NCI-H510A treated with DMSO at 0.1 percent for 48 hours (cell line): ENCODE measurements at places on chromosomes 4 and X.

DNA sequence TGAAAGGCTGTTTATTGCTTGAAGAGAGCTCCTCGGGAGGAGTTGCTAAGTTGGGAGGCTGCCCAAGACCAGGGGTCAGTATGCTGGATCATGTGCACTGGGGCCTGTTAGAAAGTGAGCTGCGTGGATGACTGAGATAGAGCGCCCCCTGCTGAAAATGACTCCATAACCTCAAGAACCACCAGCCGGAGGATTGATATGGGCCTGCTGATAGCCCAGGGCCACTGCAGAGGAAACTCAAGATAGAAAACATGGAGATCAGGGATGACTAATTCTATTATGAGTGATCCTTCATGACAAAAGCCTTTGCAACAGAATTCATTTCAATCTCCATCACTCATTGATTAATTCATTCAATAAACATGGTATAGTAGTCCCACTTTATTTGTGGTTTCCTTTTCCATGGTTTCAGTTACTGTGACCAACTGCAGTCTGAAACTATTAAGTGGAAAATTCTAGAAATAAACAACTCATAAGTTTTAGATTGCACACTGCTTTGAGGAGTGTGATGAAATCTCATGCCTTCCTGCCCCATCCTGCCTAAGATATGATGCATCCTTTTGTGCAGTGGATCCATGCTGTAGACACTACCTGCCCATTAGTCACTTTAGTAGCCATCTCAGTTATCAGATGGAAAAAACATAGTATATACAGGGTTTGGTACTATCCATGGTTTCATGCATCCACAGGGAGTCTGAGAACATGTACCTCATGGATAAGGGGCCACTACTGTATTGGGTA lies 126.7 kb upstream of the MBNL3 start:
- no peak for DNase-seq

DNA sequence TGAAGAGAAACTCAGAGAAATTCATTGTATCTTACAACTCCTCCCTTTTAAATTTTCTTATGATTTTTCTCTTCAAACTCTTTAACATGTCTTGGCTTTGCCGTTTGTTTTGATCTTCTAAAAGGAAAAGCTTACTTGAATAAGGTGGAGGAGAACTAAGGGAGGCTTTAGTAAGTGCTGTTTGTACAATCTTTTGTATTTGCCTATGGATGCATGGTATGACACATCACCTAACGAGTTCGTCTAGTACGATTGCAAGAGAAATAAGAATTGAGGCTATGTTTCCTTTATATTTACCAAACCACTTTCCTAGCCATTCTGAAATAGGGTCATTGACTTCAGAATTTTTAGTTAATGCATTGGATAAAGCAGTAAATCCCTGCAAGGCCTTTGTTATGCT lies 8.4 kb upstream of the BST1 start:
- no peak for DNase-seq

DNA sequence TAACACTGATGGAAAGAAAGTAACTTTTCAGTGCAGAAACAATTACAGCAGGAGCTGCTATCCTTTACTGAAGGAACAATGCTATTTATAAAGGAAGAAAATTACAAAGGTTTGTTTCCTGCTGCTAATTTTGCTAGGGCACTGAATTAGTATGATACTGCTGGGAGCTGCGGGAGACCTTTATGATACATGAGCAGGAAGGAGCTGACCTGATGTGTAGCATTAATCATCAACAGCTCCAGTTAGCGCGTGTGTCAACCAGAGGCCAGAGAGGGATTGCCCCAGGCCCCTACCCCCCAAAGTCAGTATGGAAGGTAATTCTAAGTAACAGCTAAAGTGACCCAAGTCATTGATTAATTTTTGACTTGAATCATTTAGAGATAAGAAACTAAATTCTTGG lies 728.9 kb downstream of the PCDH18 start:
- no peak for DNase-seq

DNA sequence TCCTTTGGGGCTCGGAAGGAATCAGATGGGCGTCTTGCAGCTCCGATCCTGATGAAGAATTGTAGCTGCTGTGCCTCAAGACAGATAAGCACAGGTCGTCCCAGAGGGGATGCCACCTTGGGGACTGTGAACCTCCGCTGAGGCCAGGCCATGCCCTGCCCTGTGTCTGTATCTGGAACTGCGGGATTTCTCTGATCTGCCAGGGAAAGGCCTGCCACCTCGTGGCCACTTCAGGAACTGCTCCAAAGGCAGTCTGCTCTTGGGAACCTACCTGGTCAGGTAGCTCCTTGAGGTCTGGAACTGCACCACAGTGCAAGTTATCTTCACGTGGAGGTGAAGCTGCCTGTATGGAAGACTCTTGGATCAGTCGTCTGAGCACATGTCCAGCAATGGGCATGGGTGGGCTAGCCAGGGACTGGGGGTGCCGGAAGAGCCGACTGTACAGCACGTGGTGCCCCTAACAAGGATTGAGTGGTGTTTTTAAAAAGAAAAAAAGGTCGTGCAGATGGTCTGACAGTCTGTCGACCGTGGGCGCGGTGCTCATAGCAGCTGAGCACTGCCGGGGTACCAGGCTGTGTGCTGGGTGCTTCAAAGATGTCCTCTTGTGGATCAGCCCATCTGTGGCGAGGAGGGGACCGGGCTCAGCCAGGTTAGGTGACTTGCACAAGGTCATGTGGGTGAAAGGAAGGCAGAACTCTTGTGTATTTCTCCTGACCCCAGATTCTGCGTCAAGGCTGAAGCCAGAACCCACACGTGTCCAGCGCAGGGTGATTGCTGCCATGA lies 3.1 kb upstream of the GRPEL1 start:
- DNase-seq = peak; percentile 72

DNA sequence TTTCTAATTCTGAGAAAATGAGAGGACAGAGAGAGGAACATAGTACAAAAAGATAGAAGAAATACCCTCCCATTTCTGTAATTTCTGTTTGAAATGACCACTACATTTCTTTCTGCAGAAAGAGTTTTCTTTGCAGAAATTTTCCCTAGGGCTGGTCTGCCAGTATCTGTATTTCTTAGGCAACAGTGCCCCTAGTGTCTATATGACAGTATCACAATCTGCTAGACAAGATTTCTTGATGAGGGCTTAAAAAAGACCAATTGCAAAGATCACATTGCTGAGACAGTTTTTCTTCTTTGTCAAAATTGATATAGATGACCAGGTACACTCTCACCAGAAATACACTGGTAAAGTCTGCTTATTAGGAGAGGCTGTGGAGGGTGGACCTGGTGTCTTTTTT lies 81.0 kb upstream of the ZDHHC15 start:
- DNase-seq = peak; percentile 25

- DNase-seq = no peak
Measured at GRCh38 chrX:72351606-72352334, 46.1 kb upstream of the CITED1 start.

DNA sequence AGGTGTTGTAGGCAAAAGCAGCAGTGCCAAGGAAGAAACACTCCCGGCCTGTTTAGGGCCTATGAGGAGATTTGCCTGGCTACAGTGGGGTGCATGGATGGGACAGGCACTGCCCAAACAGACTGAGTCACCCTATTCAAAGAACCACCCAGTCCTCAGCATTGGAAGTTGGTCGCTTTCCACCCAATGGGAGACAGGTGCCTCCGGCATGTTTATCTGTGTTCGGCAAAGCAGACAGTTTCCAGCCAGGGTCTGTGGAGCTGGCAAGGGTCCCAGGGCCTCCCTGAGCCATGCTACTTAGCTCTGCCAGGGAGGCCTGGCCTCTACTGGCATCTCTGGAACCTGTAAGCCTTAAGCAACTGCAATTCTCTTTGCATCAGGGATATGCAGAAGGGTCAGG lies 165.1 kb upstream of the ATP6AP2 start:
- DNase-seq = no peak

DNA sequence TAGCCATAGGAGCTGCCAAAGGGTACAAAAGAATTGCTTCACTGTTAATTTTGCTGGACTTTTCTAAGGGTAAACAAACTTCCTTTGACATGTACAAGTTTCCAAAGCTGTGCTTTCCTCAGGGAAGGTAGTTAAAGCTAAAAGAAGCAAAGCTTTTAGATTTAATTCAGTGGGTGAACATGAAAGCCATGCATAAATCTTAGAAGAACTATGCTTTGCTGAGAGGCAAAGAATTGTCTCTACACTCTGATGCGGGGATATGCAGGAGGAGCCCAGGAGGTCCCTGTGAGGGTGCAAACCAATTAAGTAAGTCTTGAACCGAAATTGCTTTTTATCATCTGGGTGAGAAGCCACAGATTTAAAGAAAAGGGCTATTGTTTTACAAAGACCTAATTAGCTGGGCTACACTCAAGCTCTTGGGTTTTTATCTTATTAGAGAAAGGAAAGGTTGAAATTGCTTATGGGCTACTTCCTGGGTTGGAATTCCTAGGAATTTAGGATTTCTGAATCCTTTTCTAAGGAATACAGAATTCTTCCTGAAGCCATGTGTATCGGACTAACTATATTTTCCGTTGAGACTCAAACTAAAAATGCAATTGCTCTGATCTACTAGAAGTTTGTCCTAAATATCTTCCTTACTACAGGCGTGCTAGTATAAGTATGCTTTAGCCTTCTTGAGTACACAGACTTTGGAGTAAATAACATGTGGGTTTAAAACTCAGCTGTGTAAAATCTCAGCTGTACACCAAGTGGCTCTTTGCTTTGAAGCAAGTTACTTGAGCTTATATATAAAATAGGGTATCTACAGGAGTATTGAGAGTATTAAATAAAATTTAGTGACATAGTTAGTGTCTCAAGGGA lies 188.4 kb upstream of the ANK2 start:
- DNase-seq = no peak

GRCh38 chr4:12724510-12724909 lies 759.6 kb downstream of the RAB28 start:
- no peak for DNase-seq

- no peak for DNase-seq
Measured at GRCh38 chr4:184252136-184253071, 34.7 kb upstream of the ENPP6 start.
